NCI-H446 treated with DMSO at 0.1 percent for 48 hours (cell line): ENCODE measurements at places on chromosomes 1 and 21.

DNA sequence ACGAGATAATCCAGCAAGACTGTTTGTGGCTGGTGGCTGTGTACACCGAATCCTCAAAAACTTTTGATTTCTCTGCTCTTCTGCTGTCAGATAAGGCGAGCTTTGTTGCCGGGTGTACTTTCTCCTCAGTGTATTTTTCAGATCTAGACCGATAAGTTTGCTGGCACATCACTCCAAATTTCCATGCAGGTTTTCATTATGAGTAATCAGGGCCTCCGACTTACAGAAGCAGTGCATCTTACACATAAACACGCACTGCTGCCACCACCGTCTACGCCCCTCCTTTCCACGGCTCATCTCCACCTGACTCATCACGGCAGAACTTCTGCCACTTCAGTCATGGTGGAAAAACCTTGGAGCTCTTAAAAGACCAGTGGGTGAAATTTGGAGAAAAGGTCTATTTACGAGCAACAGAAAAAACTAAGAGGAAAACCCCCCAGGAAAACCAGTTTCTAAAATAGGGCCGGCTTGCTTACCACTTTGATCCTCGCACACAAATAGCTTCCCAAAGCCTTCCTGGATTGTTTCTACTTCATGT lies 7.7 kb downstream of the ZBTB21 start:
- no peak for DNase-seq

DNA sequence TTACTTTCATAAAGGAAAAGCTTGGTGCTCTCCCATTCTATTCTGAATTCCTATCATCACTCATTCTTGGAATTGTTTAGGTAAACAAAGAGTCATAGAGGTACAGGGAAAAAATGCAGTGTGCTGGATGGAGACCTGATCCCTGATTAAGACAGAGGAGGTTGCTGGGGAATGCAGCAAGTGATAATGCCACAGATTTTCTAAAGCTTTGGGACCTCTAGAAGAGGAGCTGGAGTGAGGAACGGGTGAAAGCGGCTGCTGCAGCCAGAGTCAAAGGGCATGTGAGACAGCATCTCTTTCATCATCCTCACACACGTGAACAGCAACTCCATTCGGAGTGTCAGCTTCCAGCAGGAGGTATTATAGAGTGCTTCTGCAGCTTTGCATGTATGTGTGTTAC lies 54.9 kb upstream of the DIPK1A start:
- no peak for DNase-seq

GRCh38 chr1:1776672-1777582 lies 1.3 kb downstream of the NADK start:
- DNase-seq = no peak

DNA sequence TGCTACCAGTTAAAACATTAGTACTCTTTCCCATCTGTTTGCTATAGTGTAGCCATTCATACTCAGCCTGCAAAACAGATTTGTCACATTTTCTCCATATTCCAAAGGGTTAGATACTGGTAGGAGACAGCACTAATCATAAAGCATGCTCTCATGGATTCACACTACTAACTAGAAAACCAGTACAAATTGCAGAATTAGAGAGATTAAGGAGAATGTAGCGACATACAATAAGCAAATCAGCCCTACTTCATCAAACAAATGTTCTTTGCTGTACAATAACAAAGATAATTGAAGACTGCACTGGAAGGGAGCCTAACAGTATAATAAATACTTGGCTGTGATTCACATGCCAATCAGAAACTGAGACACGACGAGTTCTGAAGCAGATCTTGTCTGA lies 368.0 kb upstream of the PRMT6 start:
- peak; percentile 62 for DNase-seq

DNA sequence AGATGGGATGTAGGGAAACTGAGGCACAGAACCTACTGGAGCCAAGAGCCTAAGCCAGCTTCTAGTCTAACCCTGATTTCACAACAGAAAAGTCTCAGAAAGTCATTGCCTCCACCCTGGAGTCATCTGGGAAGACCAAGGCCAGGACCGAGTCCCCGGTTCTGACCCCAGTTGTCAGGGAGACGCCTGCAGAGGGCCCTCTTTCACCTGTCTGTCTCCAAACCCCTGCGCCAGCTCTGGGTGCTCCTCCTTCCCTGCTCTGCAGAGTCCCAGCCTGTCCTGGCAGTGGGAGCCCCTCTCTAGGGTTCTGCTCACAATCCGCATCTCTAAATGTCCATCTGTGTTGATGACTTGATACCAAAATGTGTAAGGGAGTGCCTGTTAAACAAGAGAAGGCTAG lies 149.7 kb downstream of the PGBD5 start:
- no peak for DNase-seq

DNA sequence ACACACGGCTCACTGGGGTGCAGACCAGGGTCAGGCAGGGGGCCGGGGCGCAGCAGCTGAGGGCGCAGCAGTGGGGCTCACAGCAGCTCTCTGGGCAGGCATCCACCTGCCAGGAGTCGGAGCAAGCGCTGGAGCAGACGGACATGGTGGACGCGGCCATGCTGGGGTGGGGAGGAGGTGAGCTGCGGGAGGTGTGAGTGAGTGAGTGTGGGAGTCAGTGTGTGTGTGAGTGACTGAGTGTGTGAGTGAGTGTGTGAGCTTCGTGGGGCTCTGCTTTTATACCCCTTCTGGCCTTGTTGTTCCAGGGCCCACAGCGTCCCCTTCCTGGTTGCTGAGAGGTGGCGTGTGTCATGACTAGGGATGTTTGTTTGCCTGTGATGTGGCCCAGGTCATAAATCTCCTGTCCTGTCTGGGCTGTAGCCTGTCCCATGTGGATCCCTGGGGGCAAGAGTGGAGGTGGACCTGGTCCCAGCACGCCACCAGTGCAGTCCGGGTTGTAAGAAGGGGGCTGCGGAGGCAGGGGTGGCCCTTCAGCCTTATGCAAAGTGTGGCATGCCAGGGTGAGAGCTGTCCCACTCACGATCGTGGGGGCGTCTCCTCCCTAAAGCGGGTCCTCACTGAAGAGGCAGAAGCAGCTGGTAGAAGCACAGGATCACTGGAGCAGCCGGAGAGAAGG lies at the start of gene KRTAP10-1:
KRTAP10-1 (minus strand) TSS at position 205 of the 676 bp plus-strand sequence; CDS start at position 160, 45 bp downstream.
- DNase-seq = no peak
